ENCODE measurements at places on chromosomes 6 and 20.

- DNase-seq, result no peak
These were observed 380.4 kb downstream of the CENPW start for GRCh38 chr6:126720304-126720703.

DNA sequence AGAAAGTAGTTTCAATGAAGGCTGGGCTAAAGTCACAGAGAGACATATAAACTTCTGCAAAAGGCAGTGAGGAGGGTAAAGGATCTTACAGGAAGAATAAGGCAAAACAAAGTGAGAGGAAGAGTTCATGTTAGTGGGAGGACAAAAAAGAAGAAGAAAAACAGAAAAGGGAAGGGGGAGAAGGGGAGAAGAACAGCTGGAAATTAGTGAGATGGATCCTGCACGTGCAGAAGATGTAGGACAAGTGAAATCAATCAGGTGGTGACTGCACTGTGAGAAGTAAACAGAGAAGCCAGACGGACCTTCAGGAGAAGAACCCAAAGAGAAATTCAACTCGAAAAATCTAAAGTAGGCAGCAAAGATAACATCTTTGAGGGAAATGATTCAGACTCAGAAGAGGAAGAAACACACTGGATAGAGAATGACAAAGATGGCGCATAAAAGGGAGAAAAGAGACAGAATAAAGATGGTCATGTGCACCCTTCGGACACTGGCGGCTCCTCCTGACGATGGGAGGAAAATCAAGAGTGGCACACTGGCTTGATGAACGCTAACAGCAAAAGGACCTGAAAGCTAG, 105.9 kb downstream of the MYB start:
- DNase-seq, result no peak

GRCh38 chr6:81557811-81558210, 194.7 kb downstream of the TENT5A start:
- DNase-seq, result no peak

- DNase-seq, result no peak
These were observed 9.1 kb downstream of the HIVEP2 start for GRCh38 chr6:142935553-142936517.

GRCh38 chr6:118334634-118335033, 213.5 kb upstream of the PLN start:
- DNase-seq, result no peak

- no peak for DNase-seq
These were observed 133.4 kb upstream of the TOP1 start for GRCh38 chr20:40895182-40895581.

DNA sequence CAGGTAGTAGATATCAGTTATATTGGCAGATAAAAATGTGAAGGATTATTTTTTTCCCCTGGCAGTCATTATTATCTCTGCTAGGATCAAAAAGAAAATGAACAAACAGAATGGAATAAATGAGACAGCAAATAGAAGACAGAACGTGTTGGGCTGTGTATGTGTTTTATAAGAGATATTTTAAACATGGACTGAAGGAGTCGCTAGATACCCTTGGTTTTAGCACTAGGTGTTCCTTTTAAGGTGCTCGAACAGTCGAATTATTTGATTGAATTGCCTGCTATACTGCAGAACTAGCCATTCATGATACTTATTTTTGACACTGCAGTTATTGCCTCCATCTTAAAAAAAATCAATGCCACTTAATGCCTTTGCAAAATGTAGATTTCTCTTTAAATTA, 3.7 kb downstream of the GRIK2 start:
- no peak for DNase-seq

- no peak for DNase-seq
These were observed 81.9 kb downstream of the LRFN2 start for GRCh38 chr6:40505191-40505810.

DNA sequence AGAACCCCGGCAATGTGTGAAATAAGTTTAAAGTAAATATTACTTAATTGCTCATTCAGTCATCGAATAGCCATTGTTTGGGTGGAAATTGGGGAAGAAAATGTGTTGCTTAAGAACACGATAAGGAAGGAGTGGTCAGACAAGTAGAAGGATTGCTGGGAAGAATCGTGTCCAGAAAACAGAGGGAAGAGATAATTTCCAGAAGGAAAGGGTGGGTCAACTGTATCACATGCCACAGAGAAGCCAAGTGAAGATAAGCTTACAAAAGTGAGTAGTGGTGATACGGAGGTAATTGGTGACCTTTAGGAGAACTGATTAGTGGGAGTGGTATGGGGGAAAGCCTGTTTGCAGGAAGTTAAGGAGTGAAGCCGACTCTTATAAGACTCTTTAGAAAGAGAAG, 306.2 kb downstream of the SOX4 start:
- DNase-seq, result no peak

- DNase-seq, result no peak
These were observed 203.3 kb downstream of the RNGTT start for GRCh38 chr6:88760091-88760490.

DNA sequence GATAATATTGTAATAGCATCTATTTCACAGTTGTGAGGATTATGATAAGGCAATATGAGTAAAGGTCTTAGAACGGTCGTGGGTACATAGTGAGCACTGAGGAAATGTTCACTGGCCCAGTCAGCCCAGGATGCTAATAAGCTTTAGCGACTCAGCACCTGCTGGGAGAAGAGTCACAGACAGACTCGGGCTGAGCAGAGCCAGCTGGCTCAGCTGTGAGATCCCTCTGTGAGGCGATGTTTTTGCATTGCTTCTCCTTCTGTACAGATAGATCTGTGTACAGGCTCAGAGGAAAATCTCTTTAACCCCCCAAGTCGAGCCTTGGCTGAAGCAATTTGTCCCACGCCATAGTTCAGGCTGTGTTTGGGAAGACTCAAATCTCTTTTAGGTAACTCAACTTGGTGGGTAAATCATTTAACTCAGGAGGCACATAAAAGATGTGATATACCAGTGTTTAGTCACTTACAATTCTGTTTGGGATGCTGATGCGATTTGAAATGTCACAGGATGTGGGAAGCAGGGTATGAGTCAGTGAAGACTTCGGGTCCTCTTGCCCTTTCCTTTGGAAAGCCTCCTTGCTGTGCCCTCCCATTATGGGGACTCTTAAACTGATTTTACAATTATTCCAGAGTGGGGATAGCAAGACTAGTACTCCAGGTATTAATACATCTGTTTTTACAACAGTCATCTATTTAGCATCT, 53.1 kb downstream of the PHACTR1 start:
- no peak for DNase-seq

DNA sequence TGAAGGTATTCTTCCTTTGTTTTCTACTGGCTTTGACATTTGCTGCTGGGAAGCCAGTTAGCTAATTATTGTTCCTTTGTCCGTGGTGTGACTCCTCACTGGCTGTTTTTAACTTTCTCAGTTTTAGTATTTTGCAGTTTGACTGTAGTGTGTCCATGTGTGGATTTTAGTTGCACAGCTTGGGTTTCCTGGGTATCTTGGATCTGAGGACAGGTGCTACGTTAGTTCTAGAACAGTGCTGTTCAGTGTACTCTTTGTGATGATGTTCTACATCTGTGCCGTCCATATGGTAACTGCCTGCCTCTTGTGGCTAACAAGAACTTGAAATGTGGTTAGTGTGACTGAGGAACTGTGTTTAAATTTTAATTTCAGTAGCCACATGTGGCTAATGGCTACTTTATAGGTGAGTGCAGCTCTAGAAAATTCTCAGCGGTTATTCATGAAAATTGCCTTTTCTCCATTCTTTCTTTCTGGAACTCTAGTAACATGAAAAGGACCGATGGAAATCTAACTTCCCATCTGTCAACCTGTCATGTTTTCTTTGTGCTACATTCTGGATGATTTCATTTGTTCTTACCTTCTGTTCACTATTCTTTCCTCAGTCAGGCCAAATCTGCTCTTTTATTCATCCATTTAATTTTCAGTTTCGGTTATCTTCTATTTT, 7.4 kb downstream of the SNX9 start:
- DNase-seq, result no peak

GRCh38 chr20:62979876-62980373, 26.8 kb downstream of the BHLHE23 start:
- DNase-seq, result no peak

DNA sequence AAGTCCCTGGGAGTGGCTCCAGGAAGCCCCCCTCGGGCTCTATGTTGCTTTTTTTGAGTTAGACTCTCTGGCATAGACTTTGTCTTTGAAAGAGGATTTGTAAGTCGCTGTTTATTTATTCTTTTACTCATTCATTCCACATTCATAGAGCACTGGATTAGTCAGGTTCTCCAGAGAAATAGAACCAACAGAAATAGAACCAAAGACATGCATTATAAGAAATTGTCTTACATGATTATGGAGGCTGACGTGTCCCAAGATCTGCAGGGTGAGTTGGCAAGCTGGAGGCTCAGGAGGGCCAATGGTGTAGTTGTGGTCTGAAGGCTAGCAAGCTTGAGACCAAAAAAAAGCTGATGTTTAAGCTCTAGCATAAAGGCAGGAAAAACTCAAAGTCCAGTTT, 98.3 kb upstream of the CHD6 start:
- no peak for DNase-seq

- no peak for DNase-seq
These were observed 40.9 kb downstream of the SLC24A3 start for GRCh38 chr20:19253316-19253715.

GRCh38 chr6:46556053-46556452, 64.8 kb upstream of the RCAN2 start:
- DNase-seq, result no peak

GRCh38 chr6:16496991-16497801, 258.8 kb downstream of the GMPR start:
- DNase-seq, result no peak

GRCh38 chr6:102761872-102762271, 1368.4 kb downstream of the GRIK2 start:
- no peak for DNase-seq

DNA sequence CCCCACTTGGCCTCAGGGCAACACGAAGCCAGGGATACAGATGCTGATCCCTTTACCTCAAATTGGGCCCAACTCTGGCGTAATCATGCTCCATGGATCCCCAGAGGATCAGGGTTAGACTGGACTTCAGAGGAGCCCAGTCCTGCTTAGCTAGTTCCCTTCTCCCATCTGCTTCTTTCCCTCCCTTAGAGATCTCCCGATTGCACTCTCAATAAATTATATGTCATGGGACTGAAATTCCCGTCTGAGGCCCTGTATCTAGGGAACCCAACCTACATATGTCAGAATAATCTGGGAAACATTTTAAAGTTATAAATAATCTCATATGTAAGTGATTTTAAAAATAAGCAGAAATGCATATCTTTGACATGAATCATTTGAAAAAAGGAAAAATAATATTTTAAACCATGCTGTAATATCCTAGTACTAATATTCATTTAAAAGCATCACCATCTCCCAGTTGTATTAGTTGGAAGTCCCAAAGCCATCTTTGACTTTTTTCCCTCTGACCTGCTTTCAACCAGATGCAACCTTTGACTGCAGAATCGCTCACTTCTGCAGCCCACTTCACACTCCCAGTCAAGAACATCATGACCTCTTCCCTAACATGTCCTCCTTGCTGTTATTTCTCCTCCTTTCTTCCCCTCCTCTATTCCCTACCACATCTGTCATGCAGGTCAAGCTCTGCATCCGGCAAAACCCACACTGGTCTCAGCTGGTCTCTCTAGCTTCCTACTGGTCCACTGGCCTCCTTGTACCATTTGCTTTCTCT, 393.6 kb downstream of the BTBD3 start:
- DNase-seq, result no peak

- no peak for DNase-seq
These were observed 710.5 kb upstream of the HS3ST5 start for GRCh38 chr6:115053169-115053860.

DNA sequence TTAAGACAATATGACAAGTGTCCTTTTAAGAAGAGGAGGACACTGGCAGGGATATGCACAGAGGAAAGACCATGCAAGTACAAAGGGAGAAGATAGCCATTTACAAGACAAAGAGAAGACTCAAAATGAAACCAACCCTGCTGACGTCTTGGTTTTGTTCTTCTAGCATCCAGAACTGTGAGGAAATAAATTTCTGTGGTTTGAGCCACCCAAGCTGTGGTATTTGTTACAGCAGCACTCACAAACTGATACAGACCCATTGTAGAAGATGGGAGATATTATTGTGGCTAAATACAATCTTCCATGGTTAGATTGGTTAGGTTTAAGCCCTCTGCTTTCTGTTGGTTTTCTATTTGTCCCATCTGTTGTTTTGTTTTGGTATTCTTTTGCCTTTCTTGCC, 88.6 kb upstream of the SLC35F1 start:
- DNase-seq, result no peak

DNA sequence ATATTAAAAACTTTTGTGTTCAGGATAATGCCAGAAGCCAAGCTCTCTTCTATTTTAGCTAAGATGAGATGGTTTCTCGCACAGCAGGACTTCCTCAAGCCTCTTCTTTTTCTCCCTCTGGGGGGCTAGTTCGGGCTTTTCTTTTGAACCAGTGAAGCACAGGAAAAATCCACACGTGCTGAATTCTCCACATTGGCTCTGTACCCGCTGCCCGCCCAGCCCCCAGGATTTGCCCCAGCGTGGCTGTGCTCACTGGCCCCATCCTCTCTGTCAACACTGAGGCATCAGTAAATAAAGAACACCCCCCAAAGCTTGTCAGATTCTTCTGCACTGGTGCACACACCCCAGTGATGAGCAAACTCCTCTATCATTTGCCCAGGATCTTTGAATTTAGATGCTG, 232.8 kb downstream of the ZNF217 start:
- no peak for DNase-seq

- no peak for DNase-seq
These were observed 96.9 kb upstream of the VGLL2 start for GRCh38 chr6:117168296-117169063.

DNA sequence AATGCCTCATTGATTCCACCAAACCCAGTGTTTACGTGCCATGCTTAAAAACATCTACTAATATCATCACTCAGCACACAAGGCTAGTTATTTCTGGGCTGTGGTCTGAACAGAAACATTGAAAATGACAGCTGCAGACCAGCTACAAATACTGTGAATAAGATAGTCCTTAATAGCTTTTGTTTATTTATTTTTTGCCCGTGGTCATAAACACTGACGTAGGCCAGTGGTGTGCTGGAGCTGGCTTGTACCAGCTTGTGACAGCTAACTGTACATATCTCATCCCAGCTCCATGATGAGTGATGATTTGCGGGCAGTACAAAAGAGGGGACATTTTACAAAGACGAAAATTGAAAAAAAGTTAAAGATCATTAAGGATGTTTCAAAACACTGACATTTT, 1057.0 kb downstream of the EPHA7 start:
- DNase-seq, result no peak

- no peak for DNase-seq
These were observed 117.4 kb upstream of the FRMD1 start for GRCh38 chr6:168196385-168196860.

GRCh38 chr6:155080881-155081845, 86.0 kb downstream of the TIAM2 start:
- no peak for DNase-seq

GRCh38 chr20:6070829-6071695, 17.2 kb upstream of the LRRN4 start:
- DNase-seq, result no peak

DNA sequence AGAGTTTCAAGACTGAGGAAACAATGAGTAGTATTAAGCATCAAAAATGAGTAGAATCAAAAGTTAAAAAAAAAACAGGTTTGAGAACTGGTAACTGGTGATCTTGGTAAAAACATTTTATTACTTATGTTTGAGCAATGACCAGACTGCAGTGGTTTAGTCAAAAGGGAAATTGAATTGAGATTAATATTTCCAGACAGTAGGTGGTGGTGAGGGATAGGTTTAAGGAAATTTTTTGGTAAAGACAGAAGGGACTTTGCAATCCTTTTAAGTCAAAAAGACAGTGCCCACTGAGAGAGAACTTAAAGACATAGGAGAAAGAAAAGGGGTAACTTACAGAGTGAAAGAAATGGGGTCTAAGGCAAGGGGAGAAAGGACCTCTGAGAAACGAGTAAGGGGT, 156.9 kb downstream of the ASCC3 start:
- no peak for DNase-seq
